ENCODE measurements at places on chromosomes 2 and 18. TPM values are rescaled to one million over a fixed set of nuclear protein-coding genes. Genes with fewer than 3 reads are reported as not detected.

The CCDC74A gene
- total RNA-seq: 15.1 TPM

The CPO gene
- not detected for total RNA-seq

The TDRD15 gene
- not detected for total RNA-seq

The SH2D6 gene
- not detected for total RNA-seq

The RTP5 gene
- total RNA-seq: not detected

The MAP3K19 gene
- total RNA-seq: not detected

The VPS4B gene
- total RNA-seq: 77.9 TPM

The GREB1L gene
- total RNA-seq: 3.7 TPM

The IKZF2 gene
- 11.3 TPM for total RNA-seq

The SLC4A3 gene
- 14.7 TPM for total RNA-seq

The SPP2 gene
- not detected for total RNA-seq

The SERPINB12 gene
- not detected for total RNA-seq

The MCFD2 gene
- total RNA-seq: 73.8 TPM

The LRATD1 gene
- 0.08 TPM for total RNA-seq

The DSG1 gene
- not detected for total RNA-seq

The DYNAP gene
- not detected for total RNA-seq

The VWC2L gene
- not detected for total RNA-seq

The CTAGE1 gene
- not detected for total RNA-seq

The LYPD6B gene
- not detected for total RNA-seq

The IL18R1 gene
- 6.8 TPM for total RNA-seq

The C1GALT1C1L gene
- total RNA-seq: 0.36 TPM

The EN1 gene
- 0.63 TPM for total RNA-seq

The HEATR5B gene
- total RNA-seq: 20.6 TPM

The ABCG5 gene
- total RNA-seq: not detected

The FNDC4 gene
- 7.3 TPM for total RNA-seq

The EMILIN1 gene
- 81.3 TPM for total RNA-seq

The TUBA3E gene
- total RNA-seq: not detected

The MC2R gene
- total RNA-seq: not detected

The COBLL1 gene
- total RNA-seq: 25.3 TPM

The SEPTIN2 gene
- total RNA-seq: 546 TPM

The CKAP2L gene
- total RNA-seq: 26.4 TPM

The RFTN2 gene
- total RNA-seq: 16.4 TPM

The ATP6V1C2 gene
- not detected for total RNA-seq

All from fibroblast of the aortic adventitia (primary cell).